Skeletal muscle tissue (tissue), 5 donors: ENCODE measurements at places on chromosomes 7 and 10. TPM values are rescaled to one million over a fixed set of nuclear protein-coding genes. Genes with fewer than 3 reads are reported as not detected.

Gene SPDYE11
- total RNA-seq, result not detected

Gene IKZF1
- total RNA-seq, result 2.1 TPM

Gene MCM10
- 4.2 TPM for total RNA-seq

Gene FFAR4
- total RNA-seq, result 0.52 TPM

Gene MGMT
- total RNA-seq, result 29.7 TPM
